ENCODE measurements at places on chromosomes 2 and 18.

DNA sequence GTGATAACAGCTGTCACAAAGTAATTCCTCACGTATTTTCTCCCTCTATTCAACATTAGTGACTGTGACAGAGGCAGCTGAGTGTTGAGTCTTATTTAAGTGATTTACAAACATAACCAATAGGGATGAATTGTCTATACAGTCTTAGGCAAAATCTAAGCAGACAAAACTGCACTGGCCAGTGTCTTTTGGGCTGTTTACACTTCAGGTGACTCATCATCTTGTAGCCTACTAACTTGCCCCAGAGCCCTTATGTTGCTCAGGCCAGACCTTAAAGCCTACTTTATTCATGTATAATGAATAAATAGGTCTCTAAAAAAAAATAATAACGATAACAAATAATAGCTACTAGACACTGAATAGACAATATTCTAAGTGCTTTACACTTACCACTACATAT lies 17.2 kb downstream of the THOC1 start:
- DNase-seq: no peak

- DNase-seq: no peak
These were observed 53.9 kb upstream of the RAB27B start for GRCh38 chr18:54774423-54774822.

DNA sequence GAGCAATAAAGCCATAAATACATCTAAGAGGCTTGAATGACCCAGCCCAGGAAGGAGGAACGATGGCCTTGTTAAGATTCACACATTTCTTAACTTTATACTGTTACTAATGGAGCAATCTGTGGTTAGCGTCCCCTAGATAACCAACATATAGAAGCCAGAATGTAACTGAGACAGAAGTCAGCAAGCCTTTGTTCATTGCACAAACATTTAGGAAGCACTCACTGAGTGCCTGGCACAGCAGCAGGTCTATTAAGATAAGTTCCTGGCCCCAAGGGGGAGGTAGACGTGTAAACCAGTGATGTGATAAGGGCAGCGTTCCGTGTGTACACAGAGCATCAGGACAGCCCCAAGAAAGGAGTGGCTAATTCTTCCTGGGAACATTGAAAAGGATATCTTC lies 63.6 kb upstream of the ATL2 start:
- DNase-seq: no peak

DNA sequence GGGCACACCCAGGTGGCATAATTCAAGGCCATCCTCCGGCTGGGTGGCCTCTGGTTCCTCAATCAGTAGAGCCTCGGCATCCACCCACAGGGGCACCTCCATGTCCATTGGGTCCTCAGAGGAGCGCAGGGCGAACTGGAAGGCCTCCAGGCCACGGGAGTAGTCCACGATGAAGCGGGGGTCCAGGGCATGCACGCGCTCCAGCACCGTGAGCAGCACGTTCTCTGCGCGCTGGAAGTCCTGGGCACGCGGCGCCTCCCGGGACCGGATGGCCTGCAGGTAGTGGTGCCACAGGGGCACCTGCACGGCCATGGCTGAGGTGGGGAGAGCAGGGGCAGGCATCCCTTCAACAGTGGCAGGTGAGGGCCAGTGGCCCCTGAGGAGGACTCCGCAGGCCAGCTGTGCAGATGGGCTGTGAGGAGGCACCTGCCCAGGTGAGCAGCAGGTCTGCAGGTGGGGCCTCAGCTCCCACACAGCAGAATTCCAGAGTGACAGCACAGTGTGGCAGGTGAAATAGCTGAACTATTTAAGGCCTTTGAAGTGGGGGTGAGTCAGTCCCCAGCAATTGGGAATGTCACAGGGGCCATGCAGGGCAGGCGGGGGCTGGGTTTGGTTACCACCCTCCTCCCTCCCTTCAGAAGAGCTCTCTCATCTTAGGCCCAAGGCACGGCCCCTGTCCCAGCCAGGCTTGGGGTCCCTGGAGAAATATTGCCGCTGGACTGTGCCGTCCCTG lies at the start of gene MAB21L4:
MAB21L4 (minus strand) TSS at position 501 of the 733 bp plus-strand sequence; CDS start at position 342, 159 bp downstream.
- no peak for DNase-seq

- no peak for DNase-seq
These were observed 249.1 kb upstream of the SPRED2 start for GRCh38 chr2:65681503-65681902.

GRCh38 chr2:175111200-175111657 lies 56.8 kb downstream of the ATF2 start:
- DNase-seq: no peak

DNA sequence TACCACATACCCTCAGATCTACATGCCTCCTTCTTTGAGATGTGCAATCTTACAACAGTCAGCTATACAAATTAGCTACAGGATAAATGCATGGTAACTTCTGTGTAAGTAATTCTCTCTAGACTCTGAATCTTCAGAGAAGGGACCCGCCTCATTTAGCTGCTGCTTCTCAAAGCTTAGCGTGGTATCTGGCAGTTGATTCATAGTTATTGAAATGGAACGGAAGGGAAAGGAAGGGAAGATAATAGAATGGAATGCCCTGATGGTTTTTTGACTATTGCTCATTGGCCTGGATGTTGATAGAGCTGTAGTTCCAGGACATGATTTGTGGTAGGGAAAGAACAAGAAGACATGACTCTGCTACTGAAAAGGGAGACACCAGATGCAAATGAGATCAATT lies 498.1 kb upstream of the CRIM1 start:
- no peak for DNase-seq

GRCh38 chr18:55908901-55909366 lies 320.9 kb upstream of the TCF4 start:
- DNase-seq: no peak
